Suppressor macrophage (primary cell): ENCODE measurements at places on chromosomes 4 and X.

DNA sequence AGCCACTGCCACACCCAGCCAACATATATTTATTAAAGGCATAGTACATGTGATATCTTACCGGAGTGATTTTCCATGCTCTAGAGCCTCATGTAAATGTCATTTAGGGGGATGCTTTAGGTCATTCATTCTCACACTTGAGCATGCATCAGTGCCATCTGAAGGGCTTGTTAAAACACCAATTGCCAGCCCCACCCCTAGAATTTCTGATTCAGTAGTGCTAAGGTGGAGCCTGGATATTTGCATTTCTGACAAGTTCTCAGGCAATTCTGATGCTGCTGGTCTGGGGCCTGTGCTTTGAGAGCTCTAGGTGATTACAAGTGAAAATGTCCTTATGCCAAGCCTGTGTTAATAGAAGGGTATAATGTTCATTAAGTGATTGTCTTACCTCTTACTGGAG, 107.7 kb downstream of the PHEX start:
- DNase-seq: no peak

DNA sequence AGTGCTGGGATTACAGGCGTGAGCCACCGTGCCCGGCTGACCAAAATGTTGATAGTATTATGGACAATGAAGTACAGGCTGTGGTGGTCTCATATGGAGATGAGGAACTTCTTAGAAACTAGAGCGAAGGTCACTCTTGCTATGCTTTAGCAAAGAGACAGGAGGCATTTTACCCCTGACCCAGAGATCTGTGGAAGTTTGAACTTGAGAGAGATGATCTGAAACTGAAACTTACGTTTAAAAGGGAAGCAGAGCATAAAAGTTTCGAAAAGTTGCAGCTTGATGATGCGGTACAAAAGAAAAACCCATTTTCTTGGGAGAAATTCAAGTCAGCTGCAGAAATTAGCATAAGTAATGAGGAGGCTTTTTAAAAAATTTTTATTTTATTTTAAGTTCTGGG, 8.5 kb upstream of the CTAG2 start:
- DNase-seq: no peak

DNA sequence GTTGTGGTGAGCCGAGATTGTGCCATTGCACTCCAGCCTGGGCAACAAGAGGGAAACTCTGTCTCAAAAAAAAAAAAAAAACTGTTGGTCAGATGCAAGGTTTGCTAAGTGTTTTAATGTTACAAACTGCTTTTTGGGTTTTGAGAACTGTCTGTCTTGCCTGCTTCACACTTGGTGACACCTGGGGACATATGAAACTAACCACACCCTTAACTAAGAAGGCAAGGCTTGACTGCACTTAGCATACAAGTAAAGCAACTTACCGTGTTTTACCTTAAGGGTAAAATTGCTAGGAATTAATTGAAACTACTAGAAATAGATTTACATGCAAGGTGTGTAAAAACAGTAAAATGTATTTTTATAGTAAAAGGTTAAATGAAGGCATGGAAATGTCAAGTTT, 180.4 kb downstream of the OR13H1 start:
- DNase-seq: no peak

GRCh38 chr4:161519611-161520010, 644.2 kb downstream of the FSTL5 start:
- DNase-seq: peak; percentile 66

GRCh38 chr4:55395529-55396307, at the start of gene TMEM165:
TMEM165 (plus strand) TSS chr4:55395957; CDS start chr4:55396190, 233 bp downstream.
- peak; percentile 92 for DNase-seq

- DNase-seq: peak; percentile 59
Observed at GRCh38 chr4:84596826-84597225, 13.9 kb downstream of the CDS1 start.

- no peak for DNase-seq
Observed at GRCh38 chr4:19844446-19844845, 407.3 kb upstream of the SLIT2 start.

DNA sequence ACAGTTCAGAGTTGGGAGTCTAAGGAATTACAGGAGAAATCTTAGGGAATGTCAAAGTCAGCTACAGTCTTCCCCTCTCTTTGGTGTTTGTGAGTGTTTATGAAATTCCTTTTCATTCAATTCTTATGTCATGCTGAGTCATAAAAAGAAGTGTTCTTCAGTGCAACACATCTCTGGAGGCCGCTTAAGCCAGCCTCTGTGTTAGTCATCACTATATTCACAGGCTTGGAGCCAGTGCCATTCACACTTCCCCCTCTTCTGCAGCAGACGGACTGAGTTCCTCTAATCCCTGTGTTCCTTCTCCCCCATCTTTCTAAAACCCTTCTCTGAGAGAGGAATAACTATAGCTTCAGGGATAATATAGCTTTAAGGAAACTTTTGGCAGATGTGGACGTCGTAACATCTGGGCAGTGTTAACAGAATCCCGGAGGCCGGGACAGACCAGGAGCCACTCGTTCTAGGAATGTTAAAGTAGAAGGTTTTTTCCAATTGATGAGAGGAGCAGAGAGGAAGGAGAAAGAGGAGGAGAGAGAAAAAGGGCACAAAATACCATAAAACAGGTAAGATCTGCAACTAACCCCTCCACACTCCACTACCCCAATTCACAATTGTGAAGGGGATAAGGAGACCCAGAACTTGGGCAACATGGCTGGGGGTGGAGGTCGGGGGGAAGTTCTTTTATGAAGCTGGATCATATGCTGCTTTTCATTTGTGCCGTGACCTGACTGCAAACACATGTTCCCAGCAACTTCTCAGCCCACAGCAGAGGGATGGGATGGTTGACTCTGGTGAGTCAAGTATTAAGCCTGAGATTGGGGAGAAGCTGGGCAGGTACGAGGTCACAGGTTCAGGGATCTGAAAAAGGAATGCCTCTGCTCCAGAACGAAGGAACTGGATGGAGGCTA, at the start of gene SRPX2:
TSS of gene SRPX2 (plus strand) at position 244 of the 905 bp plus-strand sequence. CDS start 2,124 bp downstream, outside the sequence.
- peak; percentile 82 for DNase-seq

DNA sequence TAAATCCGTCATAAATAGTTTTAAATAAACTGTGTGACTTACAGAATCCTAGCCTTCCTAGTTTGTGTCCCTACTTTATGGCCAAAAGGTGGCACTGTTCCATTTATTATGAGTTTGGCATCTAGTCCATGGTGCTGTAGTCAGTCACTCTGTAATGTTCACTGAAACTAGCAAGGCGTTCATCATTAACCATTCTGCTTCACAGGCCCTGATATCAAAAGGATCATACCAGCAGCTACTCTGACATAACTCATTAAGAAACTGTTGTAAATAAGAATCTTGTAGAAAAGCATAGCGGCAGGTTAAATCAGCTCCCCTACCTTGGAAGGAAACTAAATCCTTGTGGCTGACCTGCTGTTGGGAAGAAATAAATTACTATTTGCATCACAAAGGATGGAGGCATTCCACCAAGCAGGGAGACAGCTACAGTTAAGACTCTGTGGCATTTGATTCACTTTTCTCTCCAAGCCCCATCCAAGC, 919.6 kb upstream of the DIAPH2 start:
- peak; percentile 15 for DNase-seq

DNA sequence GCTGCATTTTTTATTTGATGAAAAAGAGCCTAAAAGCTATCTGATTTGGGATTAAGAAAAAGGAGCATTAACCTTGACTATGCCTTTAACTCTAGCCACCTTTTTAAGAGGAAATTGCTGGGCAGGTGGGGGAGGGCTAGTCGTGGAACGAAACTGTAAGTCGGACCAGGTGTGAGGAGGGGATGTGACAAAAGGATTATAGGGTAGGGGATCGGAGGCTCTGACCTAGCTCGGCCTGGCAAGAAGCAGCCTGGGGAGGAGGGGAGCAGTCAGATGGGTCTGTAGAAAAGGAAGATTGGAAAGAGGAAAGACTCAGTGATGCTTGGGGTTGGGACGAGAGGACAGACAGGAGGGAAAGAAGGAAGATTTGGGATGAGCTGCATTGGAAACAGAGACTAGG, 21.1 kb upstream of the SPCS3 start:
- DNase-seq: no peak

DNA sequence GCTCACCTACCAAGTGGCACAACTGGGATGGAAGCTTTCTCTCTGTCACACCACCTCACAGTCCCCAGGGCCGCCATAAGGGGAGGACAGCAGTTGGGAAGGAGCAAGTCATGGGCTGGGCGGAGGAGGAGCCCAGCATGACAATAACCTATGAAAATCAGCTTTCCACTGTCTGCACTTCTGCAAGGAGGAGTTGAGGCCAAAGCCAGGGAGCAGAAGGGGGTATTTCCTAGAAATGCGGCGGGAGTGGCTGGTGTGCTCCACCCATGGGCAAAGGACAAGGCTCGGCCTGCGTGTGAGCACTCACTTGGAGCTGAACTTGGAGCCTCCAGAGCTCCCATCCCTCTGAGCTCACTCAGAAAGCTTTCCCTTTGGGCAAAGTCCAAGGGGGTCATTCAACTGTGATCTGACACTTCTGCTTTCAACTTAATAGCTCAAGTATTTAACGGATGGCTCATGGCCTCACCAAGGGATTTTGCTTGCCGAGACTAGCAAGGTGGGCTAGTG, 18.5 kb downstream of the APLN start:
- no peak for DNase-seq

DNA sequence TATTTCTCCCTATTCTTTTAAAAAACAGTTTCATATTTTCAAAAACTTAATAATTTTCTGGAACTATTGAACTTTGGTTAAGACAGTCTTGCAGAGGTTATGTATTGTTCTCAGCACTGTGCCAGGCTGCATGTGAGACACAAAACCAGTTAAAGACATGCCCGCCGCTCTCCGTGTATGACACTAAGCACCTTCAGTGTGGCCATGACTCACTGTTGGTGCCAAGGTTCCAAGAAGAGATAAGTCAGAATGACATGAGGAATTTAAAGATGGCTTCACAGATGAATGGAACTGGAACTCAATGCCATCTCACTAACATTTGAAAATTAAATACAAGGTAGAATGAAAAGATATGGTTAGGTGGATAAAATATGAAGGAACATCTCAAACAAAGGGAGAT, 525.5 kb upstream of the ZFP42 start:
- DNase-seq: no peak

- no peak for DNase-seq
Observed at GRCh38 chrX:19563746-19564145, 48.4 kb upstream of the MAP3K15 start.

GRCh38 chr4:83207497-83208101, 77.0 kb downstream of the COQ2 start:
- DNase-seq: no peak

DNA sequence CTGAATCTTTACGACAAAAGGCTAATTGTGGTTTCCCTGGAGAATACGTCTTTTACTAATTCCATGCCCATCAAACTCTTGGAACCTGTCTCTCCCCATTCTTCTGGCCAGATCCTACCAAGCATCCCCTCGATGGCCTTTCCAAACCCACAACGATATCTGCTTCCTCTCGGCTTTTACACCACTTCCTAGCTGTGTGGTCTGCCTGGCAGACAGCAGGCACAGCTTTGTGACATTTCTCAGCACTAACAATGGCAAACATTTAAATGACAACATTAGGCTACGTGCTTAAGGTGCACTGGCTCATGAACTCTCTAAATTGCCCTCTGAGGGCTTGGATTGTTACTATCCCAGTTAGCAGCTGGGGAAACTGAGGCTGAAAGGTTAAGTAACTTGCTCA, 141.0 kb downstream of the NSUN7 start:
- no peak for DNase-seq

GRCh38 chrX:115330498-115331168, 41.1 kb downstream of the LUZP4 start:
- DNase-seq: peak; percentile 68

DNA sequence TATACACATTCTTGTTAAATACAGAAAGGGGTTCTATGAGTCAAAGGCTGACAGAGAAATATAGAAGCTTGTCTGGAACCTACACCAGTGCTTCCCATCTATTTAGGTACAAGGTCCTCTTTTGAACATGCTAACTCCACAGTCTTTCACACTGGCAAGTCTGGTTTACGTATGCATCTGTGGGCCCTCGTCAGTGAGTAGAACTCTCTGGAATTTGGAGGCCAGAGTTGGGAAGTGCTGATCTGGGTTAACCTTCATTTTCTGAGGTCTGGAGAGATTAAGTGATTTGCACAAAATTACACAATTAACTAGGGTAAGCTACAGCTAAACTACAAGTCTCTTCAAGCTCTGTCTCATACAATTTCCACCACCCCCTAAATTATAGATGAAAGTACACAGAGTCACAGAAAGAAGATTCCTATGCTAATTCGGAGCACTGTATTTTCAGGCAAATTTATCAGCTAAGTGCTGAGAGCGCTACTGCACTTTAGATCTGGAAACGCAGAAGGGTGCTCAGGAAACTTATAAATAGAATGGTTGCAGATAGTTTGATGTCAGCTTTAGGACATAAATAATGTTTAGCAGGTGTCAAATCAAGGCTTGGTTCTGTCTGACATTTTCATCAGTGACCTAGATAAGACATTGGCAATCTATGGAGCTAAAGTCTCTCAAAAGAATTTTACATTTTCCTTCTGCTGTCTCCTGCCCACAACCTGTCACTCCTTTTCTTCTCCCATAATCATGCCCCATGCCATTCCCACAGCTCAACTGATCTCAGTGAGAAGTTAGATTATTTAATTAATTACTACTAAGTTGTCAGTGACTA, 43.0 kb upstream of the PDLIM5 start:
- DNase-seq: no peak

DNA sequence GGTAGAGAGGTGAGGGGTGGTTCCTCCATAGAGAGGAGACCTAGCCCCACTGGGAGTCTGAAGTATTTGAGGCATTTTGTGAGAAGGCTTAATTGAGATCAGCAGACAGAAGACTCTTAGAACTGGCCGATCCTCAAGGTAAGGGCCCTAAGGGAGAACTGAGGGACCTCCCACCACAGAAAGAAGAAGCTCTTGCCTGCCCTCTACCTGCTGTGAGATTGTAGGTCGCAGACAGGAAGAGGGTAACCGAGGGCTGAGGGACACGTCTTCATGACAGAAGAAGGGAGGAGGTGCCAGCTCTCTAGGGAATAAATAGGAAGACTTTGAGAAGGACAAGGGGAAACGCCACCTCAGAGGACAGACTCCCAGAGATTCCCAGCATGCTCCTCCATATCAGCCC, 24.1 kb upstream of the MAGEC1 start:
- DNase-seq: no peak

DNA sequence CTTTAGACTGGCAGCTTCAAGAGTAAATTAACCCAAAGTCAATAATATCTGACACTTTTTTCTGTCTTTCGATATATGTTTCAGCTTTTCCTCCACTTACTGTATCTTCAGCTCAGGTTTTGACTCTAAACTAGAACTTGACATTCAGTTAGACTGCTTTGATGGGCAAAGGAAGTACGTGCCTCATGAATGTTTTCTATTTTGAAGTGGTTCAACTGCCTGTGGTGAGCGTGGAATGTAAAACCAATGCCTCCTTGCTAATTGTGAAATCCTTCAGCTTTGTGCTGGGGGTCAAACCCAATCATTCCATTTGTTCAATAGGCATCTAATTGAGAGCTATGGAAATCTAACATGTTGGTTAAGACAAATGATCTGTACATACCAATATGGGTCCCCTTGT, 857.0 kb upstream of the HTR2C start:
- no peak for DNase-seq

DNA sequence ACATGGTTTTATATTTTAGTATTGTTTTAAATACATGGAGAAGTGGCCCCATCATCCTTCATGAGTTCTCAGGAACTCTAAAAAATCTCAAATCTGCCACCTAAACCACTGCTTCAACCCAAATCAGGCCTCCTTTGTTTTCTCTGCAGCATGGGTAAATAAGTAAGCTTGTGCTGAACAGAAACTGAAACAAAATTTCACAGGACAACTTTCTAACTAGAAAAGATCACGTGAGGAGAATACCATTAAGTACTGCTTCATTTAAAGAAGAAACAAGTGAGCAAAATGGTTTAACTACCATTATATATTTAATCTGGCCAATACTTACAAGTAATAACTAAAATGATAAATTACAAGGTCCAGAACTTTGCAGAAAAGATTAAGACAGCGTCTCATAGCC, 2.5 kb downstream of the ARAP2 start:
- DNase-seq: no peak
